Stimulated activated CD8-positive, alpha-beta memory T cell treated with anti-CD3 and anti-CD28 coated beads, Interleukin-2, amount 100 ng/mL, for 48 hours (primary cell): ENCODE measurements at places on chromosomes 1 and 21.

- no peak for DNase-seq
Measured at GRCh38 chr1:48558366-48558765, 86.4 kb upstream of the SPATA6 start.

DNA sequence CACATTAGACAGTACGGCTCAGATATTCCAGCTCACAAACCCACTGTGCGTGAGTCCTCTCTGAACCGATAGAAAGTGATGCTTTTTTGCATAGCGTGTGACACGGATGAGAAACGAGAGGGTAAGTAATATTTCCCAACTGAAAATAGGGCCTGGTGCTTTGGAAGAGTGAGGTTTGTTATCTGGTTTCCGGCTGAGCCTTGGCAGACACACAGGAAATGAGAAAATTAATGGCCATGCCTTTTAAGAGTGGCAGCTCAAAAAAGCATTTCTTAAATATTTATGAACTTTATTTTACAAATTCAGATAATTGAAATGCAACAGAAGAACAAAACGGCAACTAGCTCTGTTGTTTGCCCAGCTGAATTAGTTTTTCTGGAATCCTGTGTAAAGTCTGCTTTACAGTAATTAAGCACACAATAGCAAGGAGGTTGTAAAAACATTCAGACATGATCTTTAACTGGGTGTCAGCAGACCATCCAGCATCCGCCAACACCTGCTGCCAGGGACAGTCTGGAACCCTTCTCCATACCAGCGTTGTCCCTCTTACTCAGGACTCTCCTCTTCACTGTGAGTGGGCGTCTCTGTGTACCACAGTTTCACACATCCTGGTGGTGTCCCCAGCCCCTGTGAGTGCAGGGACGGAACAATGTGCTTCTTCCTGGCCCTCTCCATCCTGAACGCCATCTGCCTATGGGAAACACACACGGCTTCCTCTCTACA is 155.4 kb downstream of the PGBD5 start:
- DNase-seq = no peak

DNA sequence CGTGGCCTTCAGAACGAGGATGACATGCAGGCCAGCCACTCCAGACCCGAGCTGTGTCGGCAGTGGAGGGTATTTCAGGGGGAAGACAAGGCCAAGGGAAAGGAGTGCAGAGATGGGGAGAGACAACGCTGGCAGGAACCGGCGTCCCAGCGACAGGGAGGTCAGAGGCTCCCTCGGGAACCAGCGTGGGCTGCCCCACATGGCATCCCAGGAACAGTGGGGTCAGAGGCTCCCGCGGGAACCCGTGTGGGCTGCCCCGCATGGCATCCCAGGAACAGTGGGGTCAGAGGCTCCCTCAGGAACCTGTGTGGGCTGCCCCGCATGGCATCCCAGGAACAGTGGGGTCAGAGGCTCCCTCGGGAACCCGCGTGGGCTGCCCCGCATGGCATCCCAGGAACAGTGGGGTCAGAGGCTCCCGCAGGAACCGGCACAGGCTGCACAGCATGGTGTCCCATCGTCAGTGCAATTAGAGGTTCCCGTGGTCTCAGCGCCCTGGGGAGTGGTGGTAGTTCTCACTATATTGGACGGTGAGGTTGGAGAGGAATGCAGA is 43.0 kb downstream of the SLC19A1 start:
- no peak for DNase-seq

DNA sequence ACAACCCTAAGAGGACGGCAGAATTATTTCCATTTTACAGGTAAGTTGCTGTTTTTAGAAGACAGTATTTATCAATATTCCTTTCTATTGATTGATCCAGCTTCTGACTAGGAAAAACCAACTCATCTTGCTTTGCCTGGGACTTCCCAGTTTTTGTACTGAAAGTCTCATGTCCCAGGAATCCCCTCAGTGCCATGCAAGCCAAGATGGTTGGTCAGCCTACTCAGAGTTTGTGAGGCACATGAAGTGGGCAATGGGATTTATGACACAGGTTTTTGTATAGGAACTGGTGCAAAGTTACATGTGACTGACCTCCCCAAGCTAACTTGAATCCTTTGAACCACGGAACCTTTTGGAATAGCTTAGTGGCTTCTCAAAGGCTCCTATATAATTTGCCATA is 45.5 kb downstream of the GNG12 start:
- no peak for DNase-seq

GRCh38 chr1:15422871-15423270 is 13.2 kb downstream of the EFHD2 start:
- DNase-seq = no peak

- DNase-seq = no peak
Measured at GRCh38 chr1:199759268-199759730, 268.2 kb upstream of the NR5A2 start.

DNA sequence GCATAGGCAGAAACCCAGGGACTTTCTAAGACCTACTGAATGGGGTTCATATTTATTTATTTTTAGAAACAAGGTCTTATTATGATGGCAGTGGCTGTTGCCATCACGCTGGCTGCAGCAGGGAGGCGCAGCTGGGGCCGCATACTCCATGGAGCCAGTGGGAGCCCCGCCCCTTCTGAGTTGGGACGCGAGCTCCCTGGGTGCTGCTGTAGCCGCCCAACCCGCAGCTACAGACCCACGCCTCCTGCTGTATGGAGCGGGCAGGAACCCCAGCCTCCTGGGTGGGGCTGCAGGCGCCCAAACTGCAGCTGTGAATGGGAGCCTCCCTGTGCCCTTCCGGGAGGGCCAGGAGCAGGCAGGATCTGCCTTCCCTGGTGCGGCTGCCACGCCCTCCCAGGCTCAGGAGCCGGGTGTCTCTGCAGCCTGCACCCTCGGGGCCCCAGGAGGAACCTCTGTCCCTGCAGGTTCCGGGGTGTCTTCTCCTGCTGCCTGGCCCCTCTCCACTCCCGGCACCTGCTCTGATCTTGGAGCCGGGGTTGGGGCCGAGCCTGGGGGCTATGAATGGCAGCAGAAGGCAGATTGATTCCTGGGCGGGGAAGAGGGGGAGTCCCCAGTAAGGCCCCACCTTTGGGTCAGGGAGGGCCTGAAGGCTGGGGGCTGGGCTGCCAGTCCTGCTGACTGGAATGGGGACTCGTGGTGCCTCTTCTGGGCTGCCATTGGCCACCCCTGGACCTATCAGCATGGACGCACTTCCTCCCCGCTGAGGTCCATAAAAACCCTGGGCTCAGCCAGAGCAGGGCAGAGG is 66.5 kb upstream of the LRRN2 start:
- no peak for DNase-seq

- no peak for DNase-seq
Measured at GRCh38 chr1:168585937-168586336, 9.5 kb downstream of the XCL1 start.

DNA sequence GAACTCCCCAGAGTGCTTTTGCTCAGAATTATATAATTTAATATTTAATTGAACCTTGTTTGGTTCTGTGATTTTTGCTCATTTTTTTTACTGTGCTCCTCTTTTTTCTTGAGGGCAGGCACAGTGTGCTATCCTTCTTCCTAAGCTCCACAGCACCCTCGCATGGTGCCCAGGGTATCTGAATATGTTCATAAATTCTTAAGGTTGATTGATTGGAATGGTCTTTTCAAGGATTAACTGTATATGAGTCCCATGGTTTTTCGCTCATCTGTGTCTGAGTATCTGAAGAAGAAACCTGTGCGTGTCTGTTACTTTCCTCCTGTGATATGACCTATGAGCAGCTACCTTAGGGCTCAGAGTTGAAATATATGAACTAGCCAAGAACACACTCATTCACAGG is 393.7 kb downstream of the HLX start:
- no peak for DNase-seq
